ENCODE measurements at places on chromosomes 4 and X.
A peak's percentile ranks its signal among the peaks of the same experiment; 100 is the strongest.

GRCh38 chr4:158190718-158191117 lies 17.9 kb upstream of the GASK1B start:
- DNase-seq, result no peak

DNA sequence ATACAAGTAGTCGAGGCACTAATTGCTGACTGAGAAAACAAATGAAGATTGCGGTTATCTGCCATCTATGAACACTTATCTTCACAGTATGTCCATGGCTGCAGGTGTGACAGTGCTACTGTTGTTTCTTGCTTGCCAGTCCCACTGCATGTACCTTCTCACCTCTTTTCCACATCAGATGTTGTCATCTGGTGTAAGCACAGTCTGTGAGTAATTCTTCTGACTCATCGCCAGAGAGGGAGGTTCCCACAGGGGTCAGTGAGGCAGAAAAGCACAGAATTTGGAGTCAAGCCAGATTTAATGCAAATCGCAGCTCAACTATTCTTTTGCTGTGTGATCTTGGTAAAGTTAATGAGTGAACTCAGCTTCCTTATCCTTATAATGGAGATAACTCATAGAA lies 144.4 kb downstream of the GLRA2 start:
- DNase-seq, result peak; percentile 70

DNA sequence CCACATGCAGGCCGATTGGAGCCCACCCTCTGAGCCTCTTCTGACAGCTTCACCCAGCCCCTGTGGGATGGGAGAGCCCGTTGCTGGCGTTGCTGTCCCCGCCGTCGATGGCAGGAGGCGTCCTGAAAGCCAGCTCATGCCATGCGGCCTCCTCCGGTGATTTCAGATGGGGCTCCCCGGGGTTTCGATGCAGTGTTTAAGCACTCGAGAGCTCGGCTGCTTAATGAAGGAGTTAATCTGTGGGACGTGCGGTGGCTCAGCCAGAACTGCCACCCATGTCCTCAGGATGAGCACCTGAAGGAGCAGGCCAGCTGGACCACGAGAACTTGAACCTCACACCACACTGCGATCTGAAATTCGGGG lies 95.6 kb downstream of the SORCS2 start:
- no peak for DNase-seq

- DNase-seq, result no peak
Measured at GRCh38 chrX:12471061-12471460, 320.2 kb upstream of the PRPS2 start.

DNA sequence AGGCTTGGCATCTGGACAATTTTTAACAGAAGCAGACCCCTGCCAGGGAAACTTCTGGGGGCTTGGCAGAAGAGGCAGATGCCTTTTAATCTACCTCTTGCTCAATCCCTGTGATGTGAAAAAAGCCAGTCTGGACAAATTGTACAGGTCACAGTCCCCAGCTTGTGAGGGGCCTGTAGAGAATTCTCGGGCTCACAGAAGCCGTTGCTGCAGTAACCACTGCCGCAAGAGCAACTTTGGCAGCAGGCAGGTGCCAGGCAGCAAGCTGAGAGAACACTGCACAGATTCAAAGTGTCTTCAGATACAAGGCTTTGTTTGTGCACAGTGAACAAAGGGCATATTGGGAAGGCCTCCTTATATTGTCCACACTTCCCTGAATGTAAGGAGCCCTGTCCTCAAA lies 11.7 kb downstream of the GPKOW start:
- DNase-seq, result no peak

- DNase-seq, result no peak
Measured at GRCh38 chr4:38759113-38759789, 23.5 kb downstream of the TLR10 start.

DNA sequence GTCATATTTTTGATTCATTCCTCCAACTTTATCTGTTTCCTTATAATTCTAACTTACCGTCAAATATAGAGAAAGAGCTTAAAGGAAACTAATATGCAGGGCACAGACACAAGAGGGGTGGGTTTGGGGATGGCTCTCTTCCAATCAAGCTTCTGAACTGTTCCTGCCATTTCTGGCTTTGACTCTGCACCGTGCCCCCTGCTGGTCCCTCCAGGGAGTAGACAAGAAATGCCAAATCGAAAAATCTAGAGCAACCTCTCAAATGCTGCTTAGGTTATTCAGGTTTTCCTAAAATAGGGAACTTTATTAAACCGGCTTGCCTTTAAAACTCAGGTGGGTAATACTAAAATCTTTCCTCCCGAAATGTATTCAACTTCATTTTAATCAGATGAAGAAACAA lies 39.8 kb upstream of the VCX3A start:
- no peak for DNase-seq

Measured in COR-L47 (cell line).